ENCODE measurements at places on chromosomes 16 and 17. TPM values are rescaled to one million over a fixed set of nuclear protein-coding genes. Genes with fewer than 3 reads are reported as not detected.

KRTAP9-8 gene
- total RNA-seq = not detected

IGSF6 gene
- not detected for total RNA-seq

LAT gene
- 0.64 TPM for total RNA-seq

DNA sequence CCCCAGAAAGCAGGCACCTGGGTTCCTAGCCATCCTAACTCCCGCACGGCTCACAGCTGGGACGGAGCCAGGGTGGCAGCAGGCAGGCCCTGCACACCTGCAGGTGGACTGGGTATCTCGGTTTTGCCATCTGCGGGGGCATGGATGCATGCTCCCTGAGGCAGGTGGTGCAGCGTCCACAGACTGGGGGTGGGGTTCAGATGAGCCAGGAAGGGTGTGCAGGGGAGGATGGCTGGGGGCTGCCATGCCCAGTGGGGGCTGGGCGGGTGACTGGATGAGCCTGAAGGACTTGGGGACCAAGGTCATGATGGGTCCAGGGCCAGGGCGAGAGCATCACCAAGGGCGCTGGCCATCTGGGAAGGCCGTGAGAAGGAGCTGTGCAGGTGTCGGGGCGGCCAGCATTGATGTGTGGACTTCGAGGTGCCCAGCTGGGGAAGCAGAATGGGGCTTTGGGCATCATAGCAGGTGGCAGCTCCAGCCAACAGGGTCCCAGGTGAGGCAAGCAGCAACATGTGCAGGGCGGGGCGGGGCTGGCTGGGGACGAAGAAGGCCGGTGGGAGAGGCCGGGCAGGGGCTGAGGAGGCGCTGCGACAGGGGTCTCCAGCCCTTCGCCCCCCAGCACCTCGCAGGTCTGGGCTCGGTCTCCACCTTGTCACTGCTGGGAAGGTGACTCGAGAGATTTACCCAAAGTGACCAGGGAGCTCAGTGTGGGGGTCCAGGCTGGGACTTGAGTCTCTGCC lies 41.0 kb upstream of the ZNF469 start:
- DNase-seq = no peak

All from fibroblast of villous mesenchyme (primary cell).